T follicular helper cell (primary cell): ENCODE measurements at places on chromosomes 5 and 9.

DNA sequence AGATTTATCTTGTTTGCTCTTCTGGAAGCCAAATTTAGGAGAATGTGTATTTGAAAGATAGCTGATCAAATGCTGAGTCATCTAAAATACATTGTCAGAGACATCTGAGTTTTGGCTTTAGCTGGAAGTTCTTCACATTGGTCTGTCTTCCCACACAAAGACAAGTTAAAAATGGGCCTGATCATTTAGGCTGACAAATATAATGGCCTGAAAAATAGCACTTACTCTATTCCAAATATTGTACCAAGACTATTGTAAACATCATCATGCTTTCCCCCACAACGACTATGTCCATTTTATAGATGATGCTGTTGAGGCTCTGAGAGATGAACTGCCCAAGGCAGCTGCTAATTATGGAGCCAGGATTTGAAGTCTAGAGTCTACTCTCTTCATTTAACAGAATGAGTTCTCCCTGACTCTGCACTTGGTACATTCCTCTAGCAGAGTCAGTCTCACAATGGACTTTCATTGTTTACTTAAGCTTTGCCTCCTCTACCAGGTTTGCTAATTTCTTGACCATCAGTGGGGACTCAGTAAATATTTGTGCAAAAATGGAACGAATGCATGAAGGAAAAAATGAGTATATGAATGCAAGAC lies 619.4 kb upstream of the KLF4 start:
- no peak for DNase-seq

- DNase-seq = no peak
Observed at GRCh38 chr9:109728686-109729300, 51.2 kb upstream of the PALM2AKAP2 start.

- DNase-seq = no peak
Observed at GRCh38 chr5:43245724-43246385, 53.8 kb downstream of the NIM1K start.

DNA sequence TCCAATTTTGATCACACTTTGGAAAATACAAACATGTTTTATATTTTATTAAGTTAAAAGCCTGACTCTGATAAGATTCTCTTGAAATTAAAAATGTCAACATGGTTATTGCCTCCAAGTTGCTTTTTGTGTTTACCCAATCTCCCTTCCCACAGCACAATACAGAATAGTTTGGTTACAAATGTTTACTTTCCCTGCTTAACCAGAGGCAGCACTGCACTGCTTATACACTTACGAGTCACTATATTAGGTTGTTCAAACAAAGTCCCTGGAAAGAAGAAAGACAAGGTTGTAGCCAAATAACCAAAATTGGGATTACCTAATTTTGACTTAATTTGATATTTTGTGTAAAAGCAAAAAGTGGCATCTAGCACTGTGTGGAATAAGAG lies 25.9 kb downstream of the SRFBP1 start:
- no peak for DNase-seq

DNA sequence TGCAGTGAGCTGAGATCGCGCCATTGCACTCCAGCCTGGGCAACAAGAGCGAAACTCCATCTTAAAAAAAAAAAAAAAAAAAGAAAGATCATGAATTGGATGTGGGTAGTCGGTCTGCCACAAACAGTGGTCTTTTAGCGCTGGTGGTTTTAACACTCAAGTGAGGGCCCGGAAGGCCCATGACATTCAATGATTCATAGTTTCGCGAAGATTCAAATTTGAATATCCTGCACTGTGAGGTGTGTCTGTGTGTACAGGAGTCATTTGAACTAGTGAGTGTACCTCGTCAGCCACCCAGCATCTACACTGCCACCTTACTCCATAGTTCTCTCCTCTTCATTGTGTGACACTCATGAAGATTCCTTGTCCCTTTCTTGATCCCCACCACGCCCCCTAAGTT lies 41.3 kb downstream of the CFAP77 start:
- DNase-seq = no peak

- DNase-seq = no peak
Observed at GRCh38 chr5:42604171-42604711, 152.4 kb upstream of the CCDC152 start.

- DNase-seq = peak; percentile 82
Observed at GRCh38 chr9:136539427-136540421, 6.1 kb downstream of the NOTCH1 start.

- no peak for DNase-seq
Observed at GRCh38 chr5:178589180-178590140, 733 bp downstream of the COL23A1 start.

DNA sequence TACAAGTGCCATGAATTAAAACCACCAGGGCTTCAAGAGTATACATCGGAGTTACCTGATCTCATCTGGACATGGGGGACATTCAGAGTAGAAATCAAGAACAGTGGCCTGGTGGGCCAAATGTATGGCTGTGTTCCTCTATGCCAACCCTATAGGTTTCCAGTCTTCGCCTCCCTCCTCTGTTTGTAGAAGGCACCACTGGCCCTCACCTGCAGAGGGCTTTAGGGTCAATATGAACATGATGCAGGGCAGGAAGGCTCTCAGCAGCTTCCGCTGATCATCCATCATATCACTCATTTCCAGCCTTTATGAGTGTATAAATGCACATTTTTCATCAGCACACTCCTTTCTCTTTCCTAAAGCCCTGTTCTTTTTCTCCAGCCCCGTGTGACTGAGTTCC lies 555.5 kb upstream of the BRINP1 start:
- DNase-seq = no peak

DNA sequence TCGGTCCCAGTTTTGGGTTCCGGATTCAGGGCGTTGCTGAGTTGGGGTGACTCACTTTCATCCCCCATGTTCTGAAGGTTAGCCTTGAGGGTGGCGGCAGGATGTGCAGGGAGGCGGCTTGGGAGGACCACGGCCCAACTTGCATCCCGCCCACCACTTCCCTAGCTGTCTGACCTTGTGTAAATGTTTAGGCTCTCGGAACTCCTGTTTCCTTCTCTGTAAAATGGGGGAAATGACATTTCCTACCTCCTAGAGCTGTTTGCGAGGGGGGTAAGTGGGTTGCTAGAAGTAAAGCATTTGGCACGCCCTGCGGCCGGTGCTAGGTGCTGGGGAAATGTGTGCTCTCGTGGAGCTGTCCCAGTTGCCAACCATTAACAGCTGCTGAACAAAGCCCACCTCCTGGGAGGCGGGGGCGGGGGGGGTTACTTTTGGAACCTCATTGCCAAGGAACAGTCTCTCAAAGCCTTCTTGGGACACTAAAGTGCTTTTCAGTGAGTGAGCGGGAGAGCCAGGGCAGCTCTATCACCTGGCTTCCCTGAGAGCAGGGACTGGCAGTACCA lies 27.5 kb downstream of the PTGES2 start:
- no peak for DNase-seq

GRCh38 chr9:88180081-88180765 lies 41.9 kb upstream of the SPATA31C2 start:
- no peak for DNase-seq

DNA sequence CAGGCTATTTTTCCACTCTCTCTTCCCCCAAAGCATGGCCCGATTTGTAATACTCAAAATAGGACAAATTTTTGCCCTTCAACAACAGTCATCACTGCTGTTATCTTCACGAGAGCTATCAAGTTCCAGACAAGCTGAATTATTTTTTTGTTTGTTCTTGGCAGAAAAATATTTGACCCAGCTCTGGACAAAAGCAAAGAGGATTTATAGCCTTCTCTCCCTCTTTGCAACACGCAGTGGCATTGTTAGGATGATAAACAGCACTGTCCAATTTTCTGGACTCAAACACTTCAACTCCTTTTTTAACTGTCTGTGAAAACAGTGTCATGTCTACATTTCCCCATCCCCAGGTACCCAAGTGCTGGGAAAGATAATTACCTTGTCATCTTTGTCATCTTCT lies 160.3 kb downstream of the SLF1 start:
- no peak for DNase-seq

DNA sequence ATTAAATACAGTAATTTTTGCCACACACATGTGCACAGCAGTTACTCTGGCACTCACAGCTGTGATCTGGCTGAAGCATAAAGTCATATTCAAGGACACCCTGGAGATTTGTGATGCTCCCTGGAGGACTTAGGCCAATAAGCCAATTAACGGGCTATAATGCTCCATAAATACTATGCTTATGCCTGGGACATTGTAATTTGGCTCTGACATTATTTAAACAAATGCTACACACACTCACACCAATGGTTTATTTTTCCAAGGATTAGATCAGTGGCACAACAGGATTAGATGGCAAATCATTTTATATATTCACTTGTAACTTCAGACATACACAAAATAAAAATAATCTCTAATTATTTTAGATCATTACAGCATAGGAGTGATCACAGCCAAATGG lies 111.2 kb downstream of the LMNB1 start:
- no peak for DNase-seq

DNA sequence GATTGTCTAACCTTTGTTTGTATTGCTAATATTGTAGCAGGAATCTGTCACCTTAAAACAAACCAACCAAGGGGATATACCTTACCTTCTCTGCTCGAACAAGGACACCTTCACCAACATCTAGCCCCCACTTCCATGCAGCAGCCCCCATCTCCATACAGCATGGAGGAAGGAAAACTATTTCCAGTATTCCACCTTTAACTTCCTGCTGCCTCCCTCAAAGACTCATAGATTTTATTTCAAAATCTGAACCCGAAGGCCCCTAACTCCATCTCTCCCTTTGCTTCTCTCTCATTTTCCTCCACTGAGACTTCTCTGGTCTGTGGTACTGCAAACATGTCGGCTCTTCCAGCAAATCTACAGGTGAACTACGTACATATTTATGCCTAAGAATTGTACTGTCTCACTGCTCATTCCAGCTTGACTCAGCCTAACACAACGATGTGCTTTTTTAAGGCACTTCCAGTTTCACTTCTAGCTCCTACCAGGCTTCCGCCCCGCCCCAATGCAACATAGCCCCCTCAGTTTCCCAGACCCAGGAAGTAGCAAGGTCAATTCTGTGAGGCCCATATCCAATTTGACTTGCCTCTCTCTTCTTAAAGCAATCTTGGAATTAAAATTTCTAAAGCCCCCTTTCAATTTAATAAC lies 70.7 kb upstream of the RNF38 start:
- peak; percentile 33 for DNase-seq
